Thyroid gland (tissue), 4 donors: ENCODE measurements at places on chromosomes 4 and X.

DNA sequence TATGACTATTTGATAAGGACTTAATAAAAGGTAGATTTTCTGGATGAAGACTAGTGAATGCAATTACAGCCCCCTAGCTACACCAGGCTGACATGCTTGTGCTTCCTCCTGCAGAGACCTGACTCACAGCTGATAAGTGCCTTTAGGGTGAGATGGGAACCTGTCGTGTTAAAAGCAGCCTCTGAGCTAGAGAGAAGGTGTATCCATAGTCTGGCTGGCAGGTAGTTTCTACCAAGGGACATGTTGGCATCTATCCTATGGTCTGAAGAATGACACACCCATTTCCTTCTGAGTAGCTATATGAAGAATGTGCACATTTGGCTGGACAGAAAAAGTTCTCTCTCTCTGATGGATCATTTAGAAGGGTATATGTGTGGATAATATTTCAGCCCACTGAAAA lies 64.1 kb downstream of the PARM1 start:
- no peak for DNase-seq

DNA sequence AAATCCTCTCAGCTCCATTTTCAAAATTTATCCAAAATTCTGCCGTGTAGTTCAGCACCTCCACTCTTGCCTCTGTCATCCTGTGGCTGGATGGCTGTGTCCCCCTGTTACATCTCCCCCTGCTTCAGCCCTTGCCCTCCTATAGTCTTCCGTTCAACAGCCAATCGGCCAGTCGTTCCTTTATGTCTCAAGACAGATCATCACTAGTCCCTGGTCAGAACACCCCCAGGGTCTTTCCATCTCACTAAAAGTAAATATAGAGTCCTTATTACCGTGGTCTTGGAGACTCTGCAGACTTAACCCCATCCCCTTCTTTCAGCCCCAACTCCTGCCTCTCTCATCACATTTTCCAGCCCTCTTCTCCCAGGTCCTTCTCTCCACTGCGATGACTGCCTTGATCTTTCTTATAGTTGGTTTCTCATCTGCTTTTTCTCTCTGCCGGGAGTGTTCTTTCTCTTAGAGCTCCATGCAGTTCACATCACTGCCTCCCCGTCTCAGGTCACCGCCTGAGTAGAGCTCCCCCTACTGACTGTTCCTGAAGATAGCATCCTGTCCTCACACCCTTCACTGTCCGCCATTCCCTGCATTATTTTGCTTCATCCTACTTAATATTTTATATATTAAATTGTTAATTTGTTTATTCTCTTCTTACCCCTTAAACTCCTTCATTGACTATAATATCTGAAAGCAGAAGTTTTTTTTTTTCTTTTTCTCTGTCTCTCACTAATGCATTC lies 736.9 kb upstream of the MAGEB2 start:
- no peak for DNase-seq

DNA sequence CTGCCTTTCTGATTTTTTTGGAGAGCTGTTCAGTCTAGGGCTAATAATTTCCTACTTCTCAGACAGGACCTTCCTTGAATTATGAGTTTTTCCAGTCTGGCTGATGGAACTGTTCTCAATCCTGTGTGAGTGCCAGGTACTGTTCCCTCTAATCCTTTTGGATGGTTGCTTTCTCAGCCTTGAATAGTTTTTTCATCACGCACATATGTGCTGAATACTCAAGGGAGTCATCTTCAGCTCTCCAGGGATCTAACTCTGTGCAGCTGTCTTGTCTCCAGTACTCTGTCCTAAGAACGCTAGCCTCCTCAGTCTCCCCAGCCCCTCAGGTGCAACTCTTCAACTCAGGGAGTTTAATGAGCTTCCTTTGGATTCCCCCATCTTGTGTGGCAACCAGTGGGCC lies 93.2 kb downstream of the GASK1B start:
- no peak for DNase-seq

DNA sequence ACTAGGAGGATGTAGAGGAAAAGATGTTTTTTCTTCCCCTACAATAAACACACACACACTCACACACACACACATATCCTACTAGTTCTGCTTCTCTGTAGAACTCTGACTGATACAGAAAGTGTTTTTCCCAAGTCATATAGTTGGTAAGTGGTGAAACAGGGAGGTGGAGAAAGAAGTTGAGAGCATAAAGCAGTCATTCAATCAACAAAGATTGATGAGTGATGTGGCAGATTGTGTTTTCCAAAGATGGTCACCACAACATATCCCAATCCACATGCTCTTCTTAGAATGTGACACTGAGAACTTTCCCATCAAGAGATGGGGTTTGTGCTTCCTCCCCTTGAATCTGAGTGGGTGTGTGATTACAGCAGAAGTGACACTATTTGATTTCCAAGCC lies 123.4 kb upstream of the ATP6AP2 start:
- no peak for DNase-seq

GRCh38 chrX:68844581-68844980 lies 15.8 kb downstream of the EFNB1 start:
- DNase-seq: no peak

DNA sequence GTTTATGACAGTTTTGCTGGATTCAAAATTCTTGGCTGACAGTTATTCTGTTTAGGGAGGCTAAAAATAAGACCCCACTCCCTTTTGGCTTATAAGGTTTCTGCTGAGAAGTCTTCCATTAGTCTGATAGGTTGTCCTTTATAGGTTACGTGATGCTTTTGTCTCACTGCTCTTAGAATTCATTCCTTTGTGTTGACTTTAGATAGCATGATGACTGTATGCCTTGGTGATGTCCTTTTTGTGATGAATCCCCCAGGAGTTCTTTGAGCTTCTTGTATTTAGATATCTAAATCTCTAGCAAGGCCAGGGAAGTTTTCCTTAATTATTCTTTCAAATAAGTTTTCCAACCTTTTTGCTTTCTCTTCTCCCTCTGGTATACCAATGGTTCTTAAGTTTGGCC lies 36.4 kb downstream of the DCLK2 start:
- DNase-seq: no peak
